ENCODE measurements at places on chromosomes 7 and 10.

DNA sequence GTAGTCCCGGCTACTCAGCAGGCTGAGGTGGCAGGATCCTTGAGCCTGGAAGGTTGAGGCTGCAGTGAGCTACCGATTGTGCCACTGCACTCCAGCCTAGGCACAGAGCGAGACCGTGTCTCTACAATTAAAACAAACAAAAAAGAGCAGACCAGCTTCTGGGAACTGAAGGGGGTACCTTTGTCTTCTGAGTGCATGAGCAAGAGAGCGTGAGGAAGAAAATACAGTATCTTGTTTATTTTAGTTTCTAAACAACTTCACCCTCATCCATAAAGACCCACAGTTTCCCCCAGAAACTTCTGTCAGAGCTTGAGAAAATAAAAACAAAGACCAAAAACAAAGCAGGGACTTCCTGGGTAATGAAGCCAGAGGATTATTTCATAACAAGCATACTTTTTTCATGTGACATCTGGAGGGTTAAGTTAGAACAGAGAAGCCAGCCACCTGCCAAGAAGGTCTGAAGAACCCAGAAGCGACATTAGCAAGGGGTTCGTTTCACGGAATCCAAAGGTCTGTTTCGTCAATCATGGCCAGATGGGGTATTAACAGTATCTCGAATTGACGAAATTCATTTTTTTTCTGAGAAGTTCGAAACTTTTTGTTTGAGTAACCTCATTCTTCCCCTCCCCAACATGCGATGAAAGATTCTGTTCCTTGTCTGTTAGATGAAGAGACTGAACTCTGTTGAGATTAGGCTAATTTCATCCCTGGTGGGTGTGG is 10.2 kb upstream of the IL2RA start:
- no peak for DNase-seq

- DNase-seq, result no peak
These were observed 16.2 kb upstream of the MACC1 start for GRCh38 chr7:20233362-20233761.

DNA sequence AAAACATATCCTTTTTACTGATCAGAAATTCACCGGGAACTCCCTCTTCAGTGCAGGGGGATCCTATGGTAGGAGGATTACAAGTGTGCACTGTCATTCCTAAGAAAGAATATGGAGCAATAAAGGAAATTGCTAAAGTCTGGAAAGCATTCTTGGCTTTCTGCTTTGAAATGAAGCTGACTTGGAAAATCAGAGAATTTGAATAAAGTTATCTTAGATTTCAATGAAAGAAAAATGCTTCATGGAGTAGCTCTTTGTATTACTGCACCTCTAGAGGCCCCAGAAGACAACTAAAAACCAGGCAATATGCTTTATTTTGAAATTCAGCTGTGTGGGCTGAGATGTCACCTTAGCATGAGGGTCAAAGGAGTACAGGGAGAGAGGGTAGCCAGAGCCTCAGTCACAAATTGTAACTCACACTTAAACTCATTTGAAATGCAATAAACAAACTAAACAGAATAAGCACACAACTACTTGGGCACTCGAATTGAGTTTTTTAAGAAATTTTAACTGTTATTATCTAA is 102.5 kb downstream of the IMMP2L start:
- DNase-seq, result no peak

DNA sequence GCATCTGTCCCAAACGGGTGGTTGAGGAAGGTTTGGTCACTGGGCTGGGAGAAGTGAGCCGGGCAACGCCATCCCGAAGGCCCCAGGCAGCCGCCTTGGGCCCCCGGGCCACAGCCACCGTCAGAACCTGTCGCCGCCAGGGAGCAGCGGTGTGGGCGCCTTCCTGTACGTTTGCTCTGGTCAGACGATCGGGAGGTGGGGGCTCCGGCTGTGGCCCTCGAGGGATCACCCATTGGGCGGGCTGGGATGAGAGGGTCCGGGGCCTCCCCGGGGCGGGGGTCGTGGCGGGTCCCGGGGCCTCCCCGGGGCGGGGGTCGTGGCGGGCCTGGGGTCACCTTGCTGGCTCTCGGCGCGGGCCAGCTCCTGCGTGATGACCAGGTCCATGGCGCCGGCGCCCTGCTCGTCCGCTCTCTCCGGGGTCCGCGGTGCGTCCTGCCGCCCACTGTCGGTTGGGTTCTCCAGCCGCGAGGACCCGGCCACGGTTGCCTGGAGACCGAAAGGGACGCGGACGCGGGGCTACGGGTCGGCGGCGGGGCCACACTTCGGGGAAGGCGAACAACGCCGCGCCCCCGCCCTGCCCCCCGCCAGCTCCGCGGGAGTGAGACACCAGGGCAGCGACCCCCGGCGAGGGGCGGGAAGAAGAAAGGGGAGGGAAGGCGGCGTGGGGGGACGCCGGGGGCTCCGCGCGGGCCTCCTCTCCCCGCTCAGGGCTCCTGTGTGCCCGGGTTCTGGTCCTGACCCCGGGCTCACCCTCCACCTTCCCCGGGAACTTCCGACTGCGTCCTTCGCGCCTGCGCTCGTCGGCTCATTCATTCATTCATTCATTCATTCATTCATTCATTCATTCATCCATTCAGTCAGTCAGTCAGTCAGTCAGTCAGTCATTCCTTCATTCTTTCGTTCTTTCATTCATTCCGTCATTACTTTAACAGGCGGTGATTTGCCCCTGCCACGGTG is at the start of gene CFAP46:
Gene CFAP46 (minus strand): TSS at position 470 of the 957 bp plus-strand sequence. CDS start 86 bp downstream, at position 384.
- no peak for DNase-seq

DNA sequence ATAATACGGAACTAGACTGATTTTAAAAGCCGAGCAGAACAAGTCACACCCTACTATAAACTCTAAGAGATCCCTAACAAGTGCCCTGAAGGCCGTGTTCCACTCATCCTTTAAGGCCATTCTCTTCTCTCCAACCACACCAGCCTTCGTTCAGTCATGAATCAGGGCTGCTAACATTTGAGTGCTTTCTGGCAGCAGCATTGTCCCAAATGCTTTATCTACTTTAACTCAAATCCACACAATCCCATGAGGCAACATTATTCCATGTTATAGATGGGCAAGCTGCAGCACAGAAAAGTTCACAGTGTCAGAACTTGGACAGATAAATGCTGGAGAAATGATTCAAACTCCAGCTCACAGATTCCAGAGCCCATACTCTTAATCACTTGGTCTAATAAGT is 73.5 kb downstream of the MALSU1 start:
- no peak for DNase-seq

Measured in HTR-8/SVneo (cell line).